HEK293T (cell line): ENCODE measurements at places on chromosomes 4 and X.

- DNase-seq = no peak
These were observed 838 bp upstream of the PRICKLE3 start for GRCh38 chrX:49187028-49187394.

GRCh38 chr4:185710487-185710995 lies 101.5 kb downstream of the SORBS2 start:
- DNase-seq = no peak

GRCh38 chrX:96611619-96612362 lies 72.9 kb upstream of the DIAPH2 start:
- no peak for DNase-seq

GRCh38 chr4:13907255-13907751 lies 279.8 kb upstream of the BOD1L1 start:
- DNase-seq = no peak

- DNase-seq = no peak
These were observed 88.3 kb downstream of the OPHN1 start for GRCh38 chrX:68345025-68345424.

DNA sequence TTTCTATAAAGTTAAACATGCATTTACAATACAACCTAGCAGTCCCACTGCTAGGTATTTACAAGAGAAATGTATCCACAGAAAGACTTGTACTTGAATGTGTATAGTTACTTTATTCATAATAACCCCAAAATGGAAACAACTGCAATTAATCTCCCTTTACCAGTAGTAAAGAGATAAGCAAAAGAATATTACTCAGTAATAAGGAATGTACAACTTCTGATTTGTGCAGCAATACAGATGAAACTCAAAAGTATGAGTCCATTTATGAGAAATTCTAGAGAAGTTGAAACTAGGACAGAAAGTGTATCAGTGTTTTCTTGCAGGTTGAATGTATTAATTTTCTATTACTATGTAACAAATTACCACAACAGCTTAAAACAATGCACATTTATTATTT lies 15.2 kb downstream of the USP53 start:
- DNase-seq = no peak

DNA sequence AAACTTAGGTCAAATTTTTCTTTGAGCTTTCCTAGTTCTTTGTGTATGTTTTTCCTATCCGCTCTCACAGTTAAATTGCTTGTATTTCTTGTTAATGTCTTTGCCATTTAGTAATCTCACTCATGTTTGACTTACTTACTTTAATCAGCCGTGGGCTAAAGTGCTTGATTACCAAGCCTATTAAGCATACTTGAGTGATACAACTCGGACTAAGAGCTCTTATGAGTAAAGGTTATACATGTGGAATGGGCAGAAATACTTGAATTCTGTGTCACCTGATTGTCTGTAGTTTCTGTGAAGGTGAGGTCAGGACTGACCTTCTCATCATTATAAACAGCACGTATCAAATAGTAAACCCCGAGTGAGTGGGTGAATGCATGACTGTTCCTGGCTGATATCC lies 664.5 kb downstream of the PDHA2 start:
- no peak for DNase-seq

GRCh38 chrX:45756557-45756956 lies 555.9 kb upstream of the DIPK2B start:
- no peak for DNase-seq

GRCh38 chr4:155668707-155669220 lies 2.1 kb downstream of the GUCY1A1 start:
- DNase-seq = no peak

- DNase-seq = no peak
These were observed 12.2 kb upstream of the MCF2 start for GRCh38 chrX:139720136-139720535.

- DNase-seq = no peak
These were observed 313.4 kb downstream of the TENM3 start for GRCh38 chr4:182556580-182556979.

DNA sequence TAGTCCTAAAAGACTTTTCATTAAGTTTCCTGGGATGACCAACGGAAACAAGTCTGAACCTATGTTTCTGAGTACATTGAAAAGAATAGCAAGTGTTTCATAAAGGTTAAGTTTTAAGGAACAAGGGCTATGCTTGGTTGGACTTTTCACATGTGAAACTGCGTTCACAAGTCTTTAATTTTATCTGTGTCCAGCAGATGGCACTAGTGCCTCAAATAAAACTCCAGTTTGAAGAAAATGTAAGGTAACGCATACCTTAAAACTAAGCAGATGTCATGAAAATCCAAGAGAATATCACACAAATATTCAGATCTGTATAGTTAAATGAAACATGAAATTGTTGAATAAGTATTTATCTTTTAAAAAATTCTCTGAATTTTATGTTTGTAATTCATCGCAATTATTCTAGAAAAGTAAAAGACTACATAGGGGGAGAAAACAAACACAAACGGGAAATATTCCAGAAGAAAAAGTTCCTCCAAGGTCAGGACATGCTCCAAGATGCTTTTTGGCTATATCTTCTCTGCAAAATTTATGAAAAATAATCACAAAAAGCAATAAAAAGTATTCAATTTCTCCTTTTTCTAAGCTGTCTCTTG lies 89.6 kb upstream of the MAD2L1 start:
- peak; percentile 22 for DNase-seq
